IMR-90 (cell line): ENCODE measurements at places on chromosomes 11 and 22.
A peak's percentile ranks its signal among the peaks of the same experiment; 100 is the strongest.

DNA sequence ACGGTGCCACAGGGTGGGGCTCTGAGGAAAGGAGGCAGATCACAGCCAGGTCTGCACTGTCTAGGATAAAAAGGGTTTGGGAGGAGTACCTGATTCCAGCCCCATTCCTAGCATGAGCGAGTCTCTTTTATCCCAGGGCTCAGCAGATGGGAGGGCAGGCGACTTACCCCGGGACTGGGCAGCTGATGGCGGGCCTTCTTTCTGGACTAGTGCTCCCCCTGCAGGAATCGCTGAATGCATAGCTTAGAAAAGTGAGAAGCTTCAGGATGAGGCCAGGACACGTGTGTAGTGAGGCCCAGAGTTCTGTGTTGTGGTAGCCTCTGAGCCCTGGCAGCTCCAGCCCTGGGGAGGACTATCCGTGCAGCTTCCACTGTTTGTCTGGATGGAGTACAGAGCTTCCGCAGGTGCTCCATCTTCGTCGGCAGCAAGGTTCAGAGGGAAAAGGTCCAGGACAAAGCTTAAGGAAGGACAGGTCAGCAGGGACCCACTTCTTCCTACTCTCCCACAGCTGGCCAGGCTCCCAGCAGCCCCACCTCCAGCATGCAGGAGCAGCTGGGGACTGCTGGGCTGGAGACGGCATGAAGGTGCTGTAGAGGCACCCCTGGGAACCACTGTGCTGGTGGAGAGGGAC, 30.4 kb downstream of the COMMD9 start:
- peak; percentile 77 for DNase-seq

DNA sequence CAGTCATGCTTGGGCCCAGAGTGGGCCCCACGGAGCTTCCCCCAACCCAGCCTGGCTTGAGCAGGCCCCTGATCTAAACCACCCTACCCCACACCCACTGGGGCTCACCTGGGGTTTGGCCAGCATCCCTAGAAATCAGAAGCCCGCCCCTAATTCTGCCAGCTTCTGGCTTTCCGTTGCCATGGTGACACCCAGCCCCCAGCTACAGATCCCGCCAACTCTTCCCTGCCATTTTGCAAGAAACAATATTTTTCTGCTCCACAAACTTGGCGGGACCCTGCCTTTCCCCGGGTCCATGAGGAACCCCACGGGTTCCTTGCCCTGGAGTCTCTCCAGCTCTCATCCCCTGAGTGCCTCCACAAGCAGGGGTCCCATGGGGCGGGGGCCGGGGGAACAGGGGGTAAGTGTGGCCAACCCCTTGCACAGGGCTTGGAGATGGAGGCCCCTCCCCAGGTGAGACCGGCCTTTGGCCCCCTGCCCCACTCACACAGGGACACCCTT, 90.0 kb downstream of the CDKN1C start:
- no peak for DNase-seq

DNA sequence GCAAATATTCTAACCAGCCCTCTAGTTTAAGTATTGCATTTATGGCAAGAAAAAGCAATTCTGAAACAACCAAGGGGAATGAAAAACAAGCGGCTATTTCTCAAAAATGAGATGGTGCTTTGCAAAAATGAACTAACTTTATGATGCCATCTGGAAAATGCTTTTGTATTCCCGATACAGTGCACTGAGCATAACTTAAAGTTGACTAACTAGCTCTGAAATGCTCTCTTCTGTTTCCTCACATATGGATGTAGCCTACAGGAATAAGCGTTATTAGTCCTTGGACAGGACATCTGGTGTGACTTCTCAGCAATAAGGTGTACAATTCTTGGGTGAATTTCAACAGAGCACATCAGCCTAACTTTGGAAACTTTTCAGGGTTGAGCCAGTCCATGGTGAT, 228.2 kb upstream of the DDI1 start:
- peak; percentile 27 for DNase-seq

GRCh38 chr11:18721561-18722292, 4.3 kb downstream of the IGSF22 start:
- DNase-seq: peak; percentile 34

- DNase-seq: no peak
Measured at GRCh38 chr11:1229471-1230120, 6.7 kb downstream of the MUC5B start.

- peak; percentile 28 for DNase-seq
Measured at GRCh38 chr11:125287491-125288210, 123.1 kb downstream of the PKNOX2 start.

DNA sequence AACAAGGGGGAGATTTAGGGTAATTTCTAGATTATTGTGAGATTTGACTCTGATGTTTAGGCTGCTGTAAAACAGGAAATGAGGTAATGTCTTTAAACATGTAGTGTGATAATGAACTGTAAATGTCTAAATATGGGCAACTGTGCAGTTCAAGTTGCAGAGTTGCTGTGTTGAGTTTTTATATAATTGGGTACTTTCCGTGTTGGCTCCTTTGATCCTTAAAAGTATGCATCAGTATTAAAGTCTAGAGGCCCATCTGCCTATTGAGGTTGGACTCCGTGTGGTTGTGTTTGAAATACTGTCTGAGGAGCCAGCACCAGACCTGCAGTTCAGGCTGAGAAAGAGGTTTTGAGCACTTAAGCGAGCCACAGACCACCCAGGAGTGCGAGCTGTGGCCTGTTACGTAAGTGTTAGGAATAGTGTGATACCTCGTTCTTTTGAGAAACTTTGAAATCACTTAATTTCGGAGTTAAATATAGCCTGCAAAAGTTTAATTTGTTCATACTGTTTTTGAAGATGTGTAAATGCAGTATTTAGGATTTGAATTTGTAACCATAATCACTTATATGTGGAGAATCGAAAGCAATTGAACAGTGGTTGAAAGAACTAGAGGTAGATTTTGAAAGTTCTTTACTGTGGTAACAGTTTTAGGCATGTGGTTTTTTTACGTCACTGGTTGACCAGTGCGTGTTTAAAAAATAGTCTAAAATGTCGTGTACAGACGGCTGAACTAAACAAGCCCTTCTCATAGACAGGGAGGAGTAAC, 9.0 kb downstream of the FAM118A start:
- DNase-seq: peak; percentile 70

DNA sequence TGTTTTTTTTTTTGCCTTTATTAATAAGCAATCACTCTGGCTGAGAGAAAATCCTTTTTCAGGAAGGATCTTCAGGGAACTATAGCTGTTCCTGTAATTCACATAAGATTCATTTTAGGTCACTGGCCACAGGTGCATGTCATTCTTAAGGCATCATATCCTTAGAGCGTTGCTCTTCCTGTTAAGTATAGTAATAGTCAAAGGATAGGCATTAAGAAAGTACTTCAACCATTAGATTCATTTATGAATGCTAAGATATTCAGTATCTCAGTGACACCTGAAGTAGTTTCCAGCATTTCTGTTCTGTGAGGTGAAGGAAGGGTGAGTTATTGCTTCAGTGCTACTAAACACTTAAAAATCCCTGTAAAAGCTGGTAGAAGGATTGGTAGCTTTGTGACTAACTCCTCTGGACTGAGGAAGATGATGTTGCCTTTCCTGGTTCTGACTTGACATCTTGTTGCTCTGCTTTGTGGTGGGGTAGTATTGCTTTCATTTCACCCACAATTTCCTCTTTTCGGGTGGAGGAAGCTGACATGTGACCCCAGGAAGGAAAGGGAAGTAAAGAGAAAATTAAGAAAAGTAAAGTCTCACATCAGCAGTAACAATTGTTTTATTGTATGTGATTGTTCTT, 34.7 kb downstream of the RNF169 start:
- peak; percentile 76 for DNase-seq

- DNase-seq: no peak
Measured at GRCh38 chr11:122593473-122594420, 61.8 kb upstream of the UBASH3B start.

DNA sequence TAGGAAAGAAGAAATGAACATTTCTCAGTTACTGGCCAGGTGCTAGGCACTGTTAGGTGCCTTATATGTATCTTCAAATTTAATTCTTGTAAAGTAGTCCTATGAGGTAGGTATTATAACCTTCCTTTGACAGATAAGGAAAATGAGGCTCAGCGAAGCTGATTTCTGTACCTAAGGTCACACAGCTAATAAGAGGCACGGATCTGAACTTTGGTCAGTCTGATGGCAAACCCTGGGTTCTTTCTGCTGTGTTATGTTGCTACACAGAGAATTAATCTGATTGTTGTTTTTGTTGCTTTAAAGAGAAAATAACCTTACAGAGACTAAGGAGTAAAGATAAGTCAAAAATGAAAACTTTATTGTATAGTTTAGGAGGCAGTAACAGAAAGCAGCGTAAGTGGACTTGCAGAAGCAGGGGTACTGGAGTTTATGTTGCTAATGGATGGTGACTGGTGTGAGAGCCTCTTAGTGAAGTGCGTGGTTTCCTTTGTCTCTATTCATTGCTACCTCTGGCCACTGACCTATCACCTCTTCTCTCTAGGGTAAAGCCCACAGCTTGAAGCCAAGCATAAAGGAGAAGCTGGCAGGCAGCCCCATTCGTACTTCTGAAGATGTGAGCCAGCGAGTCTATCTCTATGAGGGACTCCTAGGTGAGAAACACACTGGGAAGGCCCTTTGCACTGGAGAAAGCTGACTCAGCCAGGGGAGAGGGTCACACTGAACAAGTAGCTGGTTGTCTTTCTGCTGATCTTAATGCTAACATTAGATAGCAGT, 38.3 kb downstream of the MADD start:
- no peak for DNase-seq

- DNase-seq: no peak
Measured at GRCh38 chr11:15309296-15309695, 194.6 kb downstream of the INSC start.

DNA sequence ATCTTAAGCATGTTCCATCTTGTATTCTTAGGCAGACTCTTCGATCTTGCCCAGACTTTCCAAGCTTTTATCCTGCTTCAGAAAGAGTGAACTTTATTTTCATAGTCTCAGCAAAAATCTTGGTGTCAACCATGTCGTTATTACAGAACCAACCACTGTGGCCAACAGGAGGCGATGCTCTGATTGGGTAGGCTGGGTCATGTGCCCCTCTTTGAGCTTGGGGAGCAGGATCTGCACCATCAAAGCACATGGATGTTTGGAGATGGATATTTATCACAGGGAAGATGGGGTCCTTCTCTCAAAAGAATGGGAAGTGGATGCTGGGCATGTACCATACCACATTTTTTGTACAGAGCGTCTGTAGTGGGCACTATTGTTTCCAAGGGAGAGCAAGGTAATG, 197.4 kb downstream of the MYO18B start:
- no peak for DNase-seq

GRCh38 chr11:73547706-73548595, 50.0 kb downstream of the FAM168A start:
- no peak for DNase-seq

DNA sequence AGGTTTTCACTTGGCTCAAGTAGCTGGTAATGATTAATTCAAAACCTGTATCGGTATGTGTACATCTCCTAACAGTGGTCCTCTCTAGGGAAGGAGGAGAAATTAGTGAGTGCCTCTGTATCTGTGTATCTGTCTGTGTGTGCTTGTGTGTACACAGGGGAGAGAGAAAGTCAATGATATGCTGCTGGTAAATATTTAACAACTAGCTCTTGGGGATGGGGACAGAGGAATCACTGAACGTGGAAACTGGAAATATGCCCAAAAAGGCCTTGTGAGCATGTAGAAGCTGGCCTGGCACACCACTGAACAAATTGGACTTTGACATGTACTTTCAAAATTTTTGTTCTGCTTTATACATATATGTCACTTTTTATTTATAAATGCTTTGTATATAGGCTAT, 214.0 kb upstream of the SYN3 start:
- DNase-seq: no peak

DNA sequence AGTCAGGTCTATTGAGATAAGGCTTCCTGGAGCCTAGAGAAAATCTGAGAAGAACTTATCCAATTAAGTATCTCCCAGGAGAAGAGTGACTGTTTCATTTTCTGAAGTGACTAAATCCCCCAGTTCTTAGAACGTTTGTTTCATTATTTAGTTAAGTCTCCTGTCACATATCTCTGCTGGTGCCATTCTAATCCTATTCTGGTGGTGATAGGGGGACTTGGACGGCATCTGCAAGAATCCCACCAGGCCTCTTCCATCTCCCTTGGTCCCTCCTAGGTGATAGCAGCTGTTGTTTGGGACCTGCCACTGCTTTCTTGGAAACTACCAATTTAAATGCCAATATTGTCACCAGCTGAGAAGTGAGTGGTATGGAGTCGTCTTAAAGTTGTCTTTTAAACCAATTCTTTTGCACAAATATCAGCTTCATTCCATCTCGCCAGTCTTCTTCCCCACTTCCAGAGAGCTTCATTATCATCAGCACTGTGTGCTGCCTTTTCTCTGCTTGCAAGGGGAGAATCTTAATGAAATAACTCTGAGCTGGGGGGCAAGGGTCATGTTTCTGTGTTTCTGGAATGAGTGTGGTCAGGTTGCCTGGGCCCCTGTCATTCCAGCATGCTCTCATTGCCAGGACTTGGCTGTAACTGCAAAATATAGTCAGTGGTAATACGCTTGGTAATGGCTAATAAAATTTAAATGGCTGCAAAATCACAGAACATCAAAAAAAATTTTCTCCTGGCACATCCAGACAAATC, 104.8 kb downstream of the LDLRAD3 start:
- DNase-seq: peak; percentile 46

DNA sequence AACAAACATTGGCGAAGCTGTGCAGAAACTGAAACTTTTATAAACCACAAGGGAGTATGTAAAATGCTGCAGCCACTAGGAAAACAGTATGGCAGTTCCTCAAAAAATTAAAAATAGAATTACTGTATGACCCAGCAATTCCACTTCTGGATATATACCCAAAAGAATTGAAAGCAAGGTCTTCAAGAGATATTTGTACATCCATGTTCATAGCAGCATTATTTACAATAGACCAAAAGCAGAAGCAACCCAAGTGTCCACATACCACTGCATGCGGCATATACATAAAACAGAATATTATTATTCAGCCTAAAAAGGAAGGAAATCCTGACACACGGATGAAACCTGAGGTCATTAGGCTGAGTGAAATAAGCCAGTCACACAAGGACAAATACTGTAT, 85.8 kb downstream of the RELT start:
- no peak for DNase-seq

DNA sequence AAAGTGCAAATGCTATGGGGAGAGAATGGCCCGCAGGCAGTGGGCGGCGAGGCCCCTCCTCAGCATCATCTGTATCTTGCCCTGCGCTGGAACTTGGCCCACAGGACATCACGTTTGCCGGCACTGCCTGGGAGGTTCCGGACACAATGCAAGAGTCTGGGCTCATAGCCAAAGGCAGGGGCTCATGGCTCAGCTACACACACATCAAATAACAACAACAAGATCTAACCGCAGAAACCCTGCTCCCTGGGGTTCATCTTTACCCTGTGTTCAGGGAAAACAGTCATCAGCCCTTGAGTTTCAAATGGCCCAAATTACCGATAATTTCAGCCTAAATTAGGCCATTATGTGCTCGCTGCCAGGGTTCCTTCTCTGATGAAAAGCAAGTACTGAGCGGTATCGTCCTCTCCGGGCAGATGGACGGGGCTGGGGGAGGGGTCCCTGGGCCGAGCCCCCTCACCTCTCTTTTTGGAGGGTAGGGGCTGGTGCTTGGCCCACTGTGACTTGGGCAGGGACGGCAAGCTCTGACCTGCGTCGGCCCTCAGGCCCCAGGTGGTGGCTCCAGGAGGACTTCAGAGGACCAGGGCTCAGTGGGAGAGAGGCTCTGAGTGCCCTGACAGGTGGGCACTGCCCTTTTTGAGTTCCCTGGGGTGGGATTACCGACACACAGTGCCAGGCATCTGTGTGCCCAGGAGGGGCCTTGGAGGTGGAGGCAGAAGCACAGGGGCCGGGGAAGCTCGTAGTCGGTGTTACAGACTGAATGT, 25.0 kb upstream of the GAL start:
- peak; percentile 97 for DNase-seq
